ENCODE measurements at places on chromosomes 12 and 14.

DNA sequence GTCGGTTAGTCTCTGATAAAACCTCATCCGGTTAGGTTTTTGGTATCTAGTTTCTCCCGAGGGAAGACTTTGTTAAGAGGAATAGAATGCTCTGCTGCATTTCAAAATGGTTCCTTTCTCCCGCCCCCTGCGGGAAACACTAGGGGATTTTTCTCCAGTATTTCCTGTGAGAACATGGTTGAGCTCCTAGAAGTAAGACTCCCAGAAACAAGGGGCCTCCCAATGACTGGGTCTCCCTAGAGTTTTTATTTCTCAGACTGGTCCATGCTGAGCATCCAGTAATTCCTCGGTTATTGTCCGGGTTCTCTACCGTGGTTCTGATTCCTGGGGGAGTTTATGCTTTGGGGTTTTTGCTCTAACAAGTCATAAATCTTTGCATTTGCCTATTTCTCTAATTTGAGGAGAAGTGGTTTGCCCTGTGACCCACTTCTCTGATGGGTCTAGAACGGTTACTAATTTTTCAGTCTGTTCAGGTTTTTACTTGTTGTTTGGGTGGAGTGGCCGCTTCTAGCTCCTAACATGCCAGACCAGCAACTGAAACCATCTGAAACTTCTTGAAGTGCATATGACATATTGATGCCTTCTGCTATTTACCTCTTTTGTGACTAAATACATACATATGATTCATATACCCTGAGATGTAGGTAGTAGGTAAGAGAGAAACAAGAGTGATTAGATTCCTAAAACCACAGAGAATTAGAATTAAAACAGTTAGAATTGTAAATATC is 25.1 kb downstream of the TESPA1 start:
- DNase-seq, result no peak

- no peak for DNase-seq
Measured at GRCh38 chr14:91021115-91021514, 39.3 kb downstream of the RPS6KA5 start.

DNA sequence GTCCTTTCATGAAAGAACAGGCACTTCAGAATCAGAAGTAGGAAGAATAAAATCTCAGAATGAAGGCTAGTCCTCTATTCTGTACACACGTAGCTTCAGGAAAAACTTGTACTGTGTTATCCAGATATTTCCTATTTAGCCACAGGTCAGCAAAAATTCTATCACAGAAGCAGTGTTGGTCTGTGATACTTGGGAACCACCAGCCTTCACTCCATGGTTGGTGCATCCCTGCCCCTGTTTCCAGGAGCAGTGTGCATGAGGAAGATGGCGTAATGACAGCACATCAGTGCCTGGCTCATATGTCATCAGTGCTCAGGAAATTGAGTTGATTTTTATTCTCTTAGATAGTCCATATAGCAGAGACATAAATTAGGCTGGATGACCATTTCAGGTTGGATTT is 87.7 kb downstream of the SAMD4A start:
- no peak for DNase-seq

GRCh38 chr14:93317210-93317874 is 15.5 kb downstream of the BTBD7 start:
- DNase-seq, result no peak

DNA sequence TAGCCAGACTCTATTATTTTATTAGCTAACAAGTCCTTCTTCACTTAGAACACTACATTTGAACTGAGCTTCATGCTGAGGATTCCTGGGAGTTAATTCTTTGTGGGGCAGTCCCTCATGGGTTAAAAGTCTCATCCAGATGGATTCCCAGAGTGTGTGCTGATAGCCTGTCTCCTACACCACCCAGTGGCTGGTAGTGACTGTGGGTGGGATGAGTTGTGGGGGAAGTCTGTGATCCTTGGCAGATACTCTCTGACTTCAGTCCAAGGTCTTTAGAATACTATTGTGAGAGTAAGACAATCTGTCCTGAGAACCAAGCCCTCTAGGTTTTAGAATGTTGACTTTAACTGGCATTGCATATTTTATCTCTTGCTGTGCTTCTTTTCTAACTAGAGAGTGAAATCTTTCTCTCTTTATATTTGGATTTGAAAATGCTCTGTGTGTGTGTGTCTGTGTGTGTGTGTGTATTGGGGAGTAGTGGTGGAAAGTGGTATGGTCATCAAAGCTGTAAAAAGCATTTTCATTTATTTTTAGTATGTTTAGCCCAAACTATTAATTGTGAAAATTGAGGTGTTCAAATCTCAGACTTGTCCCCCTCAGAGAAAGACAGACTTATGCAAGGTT is 37.3 kb downstream of the AKAP6 start:
- DNase-seq, result no peak

Data from activated naive CD4-positive, alpha-beta T cell (primary cell).